ENCODE measurements at places on chromosomes 1 and 21. TPM values are rescaled to one million over a fixed set of nuclear protein-coding genes. Genes with fewer than 3 reads are reported as not detected.
A peak's percentile ranks its signal among the peaks of the same experiment; 100 is the strongest.

DNA sequence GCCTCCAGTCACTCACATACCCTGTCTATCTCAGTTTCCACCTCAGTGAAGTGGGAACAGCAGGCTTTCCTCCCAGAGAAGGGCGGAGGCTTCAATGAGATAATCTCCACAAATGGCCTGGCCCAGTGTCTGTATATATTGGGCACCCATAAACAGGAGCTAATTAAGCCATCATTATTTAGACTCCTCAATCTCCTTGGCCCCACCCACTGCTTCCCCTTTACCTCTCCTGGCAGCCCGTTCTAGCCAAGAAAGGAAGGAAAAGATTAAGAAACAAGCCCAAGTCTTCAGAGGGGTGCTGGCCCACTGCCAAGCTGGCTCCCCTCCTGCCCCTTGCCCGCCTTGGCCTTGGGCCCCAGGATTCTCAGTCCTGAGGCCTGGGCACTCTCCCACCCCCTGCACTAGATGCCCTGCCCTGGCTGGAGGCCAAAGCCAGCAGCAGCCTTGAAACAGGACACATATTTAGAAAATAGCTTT, 15.9 kb upstream of the EPB41 start:
- H3K27ac ChIP-seq: no peak overlapping the region
- no peaks in the 10 kb centered on the region for H3K27me3 ChIP-seq
- no peak for DNase-seq
- H3K4me1 ChIP-seq: peaks cover 17% of the 10 kb centered on the region
- no peak overlapping the region for H3K4me3 ChIP-seq

SPATA46 gene
- not detected for total RNA-seq

SPRR2G gene
- not detected for total RNA-seq

GRCh38 chr1:189899686-189900425, 577.8 kb downstream of the BRINP3 start:
- no peaks in the 10 kb centered on the region for H3K36me3 ChIP-seq
- no peak overlapping the region for H3K4me3 ChIP-seq
- H3K4me1 ChIP-seq: no peaks in the 10 kb centered on the region
- no peak for DNase-seq

DNA sequence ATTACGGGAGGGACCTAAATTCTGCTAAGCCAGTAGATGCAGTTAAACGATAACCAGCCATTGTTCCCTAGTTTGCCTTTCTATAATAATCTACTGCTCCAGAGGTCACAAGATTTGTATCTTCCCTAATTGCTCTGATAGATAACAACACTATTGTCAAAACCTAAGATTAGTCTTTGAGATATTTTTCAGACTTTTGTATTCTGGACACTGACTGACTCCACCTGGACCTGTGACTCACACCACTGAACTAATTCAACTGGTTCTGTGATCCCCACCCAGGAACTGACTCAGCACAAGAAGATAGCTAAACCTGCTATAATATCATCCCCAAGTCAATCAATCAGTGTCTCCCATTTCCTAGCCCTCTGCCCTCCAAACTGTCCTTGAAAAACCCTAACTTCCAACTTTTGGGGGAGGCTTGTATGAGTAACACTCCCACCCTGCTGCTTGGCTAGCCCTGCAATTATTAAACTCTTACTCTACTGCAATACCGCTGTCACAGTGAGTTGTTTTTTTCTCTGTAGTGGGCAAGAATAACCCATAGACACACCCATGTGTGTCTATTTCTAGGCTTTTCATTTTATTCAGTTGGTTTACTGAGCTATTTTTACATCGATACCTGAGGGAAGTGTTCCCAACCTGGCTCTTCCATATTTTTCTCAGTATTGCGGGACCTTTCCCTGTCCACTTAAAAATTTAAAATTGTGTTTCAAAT, 11.2 kb downstream of the KIFAP3 start:
- no peak for DNase-seq
- H3K27me3 ChIP-seq: no peaks in the 10 kb centered on the region
- no peak overlapping the region for H3K27ac ChIP-seq
- H3K36me3 ChIP-seq: no peaks in the 10 kb centered on the region

DNA sequence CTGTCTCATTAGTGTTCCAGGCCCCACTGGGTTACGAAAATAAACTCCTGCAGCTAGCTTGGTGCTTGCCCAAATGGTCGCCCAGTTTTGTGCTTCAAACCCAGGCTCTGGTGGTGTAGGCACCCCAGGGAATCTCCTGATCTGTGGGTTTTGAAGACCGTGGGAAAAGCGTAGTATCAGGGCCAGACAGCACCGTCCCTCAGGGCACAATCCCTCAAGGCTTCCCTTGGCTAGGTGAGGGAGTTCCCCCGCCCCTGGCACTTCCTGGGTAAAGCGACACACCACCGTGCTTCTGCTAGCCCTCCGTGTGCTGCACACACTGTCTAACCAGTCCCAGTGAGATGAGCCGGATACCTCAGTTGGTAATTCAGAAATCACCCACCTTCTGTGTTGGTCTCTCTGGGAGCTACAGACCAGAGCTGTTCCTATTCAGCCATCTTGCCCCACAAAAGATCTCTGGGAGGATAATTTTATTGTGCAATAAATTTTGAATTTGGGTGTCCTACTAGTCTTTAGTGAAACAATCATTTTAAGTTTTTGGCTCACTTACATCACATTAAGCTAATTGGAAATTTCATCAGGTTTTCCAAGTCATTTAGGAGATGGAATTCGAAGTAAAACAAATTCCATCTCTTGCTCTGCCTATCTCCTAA, 9.4 kb upstream of the SLC25A24 start:
- no peak overlapping the region for H3K4me3 ChIP-seq
- no peaks in the 10 kb centered on the region for H3K36me3 ChIP-seq
- H3K27ac ChIP-seq: no peak overlapping the region
- DNase-seq: no peak

GRCh38 chr1:231605149-231606100, 21.2 kb upstream of the DISC1 start:
- H3K27me3 ChIP-seq: no peaks in the 10 kb centered on the region
- no peak for DNase-seq
- H3K27ac ChIP-seq: no peak overlapping the region

SPRR2F gene
- total RNA-seq: not detected

RNU1-3 gene
- total RNA-seq: 3,278 TPM

DNA sequence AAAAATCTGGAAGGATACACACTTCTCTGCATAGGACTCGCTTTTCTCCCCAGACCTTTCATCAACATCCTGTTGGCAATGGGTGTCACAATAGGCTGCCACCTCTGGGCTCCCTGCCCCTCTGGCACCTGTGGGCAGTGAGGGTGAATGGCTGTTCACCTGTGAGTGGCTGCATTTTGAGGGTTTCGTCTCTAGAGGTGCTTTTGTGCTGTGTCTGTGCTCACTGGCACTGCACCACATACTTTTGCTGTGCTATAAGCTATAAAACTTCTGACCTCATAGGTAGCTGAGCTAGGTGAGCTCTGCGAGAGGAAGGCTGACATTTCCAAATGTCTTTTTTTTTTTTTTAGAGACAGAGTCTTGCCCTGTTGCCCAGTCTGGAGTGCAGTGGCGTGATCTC, 35.9 kb downstream of the SLC30A1 start:
- H3K27me3 ChIP-seq: peaks cover 3% of the 10 kb centered on the region
- H3K36me3 ChIP-seq: no peaks in the 10 kb centered on the region
- no peak overlapping the region for H3K27ac ChIP-seq

DNA sequence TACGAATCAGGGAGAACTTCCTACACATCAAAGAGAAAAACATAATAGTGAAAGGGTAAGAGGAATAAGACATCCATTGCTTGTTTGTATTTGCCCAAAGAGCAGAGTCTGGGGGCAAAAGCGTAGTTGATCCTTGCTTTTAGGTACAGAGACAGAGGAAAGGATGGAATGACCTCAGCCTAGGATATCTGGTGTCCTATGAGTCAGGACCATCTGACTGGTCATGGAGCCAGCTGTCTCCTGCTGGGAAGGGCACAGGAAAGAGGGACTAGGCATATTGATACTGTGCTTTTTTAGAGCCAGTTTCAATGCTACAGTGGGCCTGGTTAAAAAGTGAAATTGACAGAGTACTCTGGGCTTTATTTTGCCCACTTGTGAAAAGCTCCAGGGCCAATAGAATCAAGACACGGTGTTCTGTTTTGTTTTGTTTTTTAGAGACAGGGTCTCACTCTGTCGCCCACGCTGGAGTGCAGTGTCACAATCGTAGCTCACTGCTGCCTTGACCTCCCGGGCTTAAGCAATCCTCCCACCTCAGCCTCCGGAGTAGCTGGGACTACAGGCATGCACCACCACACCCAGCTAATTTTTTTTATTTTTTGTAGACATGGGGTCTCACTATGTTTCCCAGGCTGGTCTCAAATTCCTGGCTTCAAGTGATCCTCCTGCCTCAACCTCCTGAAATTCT, 3.2 kb downstream of the PLEKHO1 start:
- peak overlapping the region; percentile 0 for H3K4me3 ChIP-seq
- no peaks in the 10 kb centered on the region for H3K27me3 ChIP-seq

GRCh38 chr1:211648980-211649934, 26.2 kb downstream of the NEK2 start:
- no peaks in the 10 kb centered on the region for H3K27me3 ChIP-seq
- DNase-seq: no peak
- no peak overlapping the region for H3K4me3 ChIP-seq
- H3K36me3 ChIP-seq: no peaks in the 10 kb centered on the region
- no peaks in the 10 kb centered on the region for H3K4me1 ChIP-seq

FCRL5 gene
- total RNA-seq: 0.22 TPM

DNA sequence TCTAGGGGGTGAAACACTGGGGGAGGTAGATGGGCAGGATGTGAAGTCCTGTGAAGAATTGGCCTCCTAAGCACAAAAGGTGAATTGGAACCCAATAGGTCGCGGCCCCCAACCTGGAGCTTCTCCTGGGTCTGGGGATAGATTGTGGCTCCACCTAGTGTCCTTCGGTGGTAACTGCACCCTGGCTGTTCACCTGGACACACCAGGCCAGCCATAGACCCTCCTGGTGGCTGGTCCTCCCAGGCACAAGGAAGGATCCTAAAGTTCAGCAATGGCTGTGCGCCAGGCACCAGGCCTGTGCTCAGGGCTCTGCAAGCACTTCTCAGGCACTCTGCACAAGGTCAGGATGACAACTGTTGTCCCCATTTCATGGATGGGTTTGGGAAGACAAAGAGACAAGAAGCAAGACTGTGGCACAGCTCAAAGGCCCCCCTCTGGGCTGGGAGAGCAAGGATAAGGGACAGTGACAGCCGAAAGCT, 13.5 kb downstream of the ESPN start:
- H3K27me3 ChIP-seq: peaks cover 4% of the 10 kb centered on the region
- H3K4me1 ChIP-seq: peaks cover 10% of the 10 kb centered on the region
- no peak overlapping the region for H3K27ac ChIP-seq
- peak; percentile 71 for DNase-seq

FBLIM1 gene
- total RNA-seq: not detected

PAX7 gene
- not detected for total RNA-seq

DNA sequence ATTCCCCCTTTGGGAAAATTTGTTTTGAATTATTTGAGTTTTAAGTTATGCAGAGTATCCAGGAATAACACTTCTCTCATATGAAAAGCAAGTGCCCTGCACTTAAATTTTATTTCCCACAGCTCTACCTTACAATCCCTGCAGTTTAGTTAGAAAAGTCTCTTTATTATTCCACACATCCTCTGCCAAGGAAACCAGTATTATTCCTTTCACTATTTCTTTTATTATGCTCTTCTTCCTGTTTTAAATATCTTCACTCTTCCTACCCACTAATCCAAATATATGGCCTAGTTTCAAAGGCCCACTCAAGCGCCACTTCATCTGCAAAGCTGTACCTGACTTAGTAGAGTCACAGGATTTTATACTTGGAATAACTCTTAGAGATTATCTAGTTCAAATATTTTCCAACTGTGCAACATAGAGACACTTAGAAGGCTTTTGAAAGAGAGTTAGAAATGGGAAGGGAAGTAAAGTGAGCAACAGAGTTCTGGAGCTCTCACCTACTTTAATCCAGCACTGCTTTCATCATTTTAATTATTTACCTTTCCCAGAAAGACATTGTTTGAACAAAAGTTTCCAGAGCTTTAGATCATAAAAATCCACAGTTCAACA, 97.2 kb upstream of the LYPLAL1 start:
- no peaks in the 10 kb centered on the region for H3K27me3 ChIP-seq
- H3K27ac ChIP-seq: no peak overlapping the region
- no peaks in the 10 kb centered on the region for H3K4me1 ChIP-seq
- no peaks in the 10 kb centered on the region for H3K36me3 ChIP-seq

DNA sequence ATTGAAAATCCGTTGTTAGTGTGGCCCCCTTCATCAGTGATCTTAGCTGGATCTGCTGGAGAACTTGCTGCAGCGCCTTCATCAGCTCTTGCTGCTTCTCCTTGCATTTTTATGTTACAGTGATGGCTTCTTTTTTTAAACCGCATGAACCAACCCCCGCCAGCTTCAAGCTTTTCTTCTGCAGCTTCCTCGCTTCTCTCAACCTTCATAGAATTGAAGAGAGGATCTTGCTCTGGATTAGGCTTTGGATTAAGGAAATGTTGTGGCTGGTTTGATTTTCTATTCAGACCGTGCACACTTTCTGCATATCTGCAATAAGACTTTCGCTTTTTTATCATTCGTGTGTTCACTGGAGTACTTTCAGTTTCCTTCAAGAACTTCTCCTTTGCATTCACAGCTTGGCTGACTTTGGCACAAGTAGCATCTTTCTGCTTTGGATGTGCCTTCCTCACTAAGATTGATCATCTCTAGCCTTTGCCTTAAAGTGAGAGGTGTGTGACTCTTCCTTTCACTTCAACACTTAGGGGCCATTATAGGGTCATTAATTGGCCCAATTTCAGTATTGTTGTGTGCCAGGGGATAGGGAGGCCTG, 13.1 kb downstream of the RNF187 start:
- peaks cover 12% of the 10 kb centered on the region for H3K4me1 ChIP-seq
- DNase-seq: no peak
- H3K36me3 ChIP-seq: peaks cover 21% of the 10 kb centered on the region
- no peak overlapping the region for H3K27ac ChIP-seq
- no peak overlapping the region for H3K4me3 ChIP-seq
- H3K27me3 ChIP-seq: no peaks in the 10 kb centered on the region

POU3F1 gene
- total RNA-seq: 1.7 TPM

NPHS2 gene
- not detected for total RNA-seq

GRCh38 chr1:213094446-213094845, 43.4 kb downstream of the RPS6KC1 start:
- H3K27ac ChIP-seq: no peak overlapping the region
- H3K27me3 ChIP-seq: no peaks in the 10 kb centered on the region
- no peak for DNase-seq
- no peak overlapping the region for H3K4me3 ChIP-seq
- no peaks in the 10 kb centered on the region for H3K4me1 ChIP-seq

GRCh38 chr1:41502912-41503311, 18.4 kb upstream of the EDN2 start:
- H3K27me3 ChIP-seq: no peaks in the 10 kb centered on the region
- H3K27ac ChIP-seq: no peak overlapping the region
- no peak overlapping the region for H3K4me3 ChIP-seq
- H3K4me1 ChIP-seq: no peaks in the 10 kb centered on the region
- no peak for DNase-seq

ANKRD35 gene
- total RNA-seq: 0.17 TPM

DNA sequence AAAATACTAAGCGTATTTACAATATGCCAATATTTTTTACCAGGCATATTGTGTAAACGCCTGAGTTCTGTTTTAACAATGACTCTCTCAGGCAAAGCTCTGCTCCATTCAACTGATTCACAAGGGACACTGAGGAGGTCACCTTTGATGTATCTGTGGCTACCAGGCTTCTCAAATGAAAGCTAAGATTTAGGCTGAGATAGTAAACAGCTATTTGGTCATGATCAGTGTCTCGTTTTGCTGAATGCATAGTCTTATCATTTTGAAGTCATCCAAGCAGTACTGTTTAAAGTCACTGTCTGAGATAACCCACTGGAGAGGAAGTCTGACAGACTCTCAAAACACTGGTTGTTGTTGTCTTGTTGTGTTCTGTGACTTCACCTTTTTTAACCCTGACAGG, 13.7 kb upstream of the PLPPR5 start:
- no peaks in the 10 kb centered on the region for H3K4me1 ChIP-seq
- H3K27ac ChIP-seq: no peak overlapping the region
- H3K27me3 ChIP-seq: no peaks in the 10 kb centered on the region
- no peak for DNase-seq
- H3K36me3 ChIP-seq: no peaks in the 10 kb centered on the region
